Left cardiac atrium (tissue), 4 donors: ENCODE measurements at places on chromosomes 3 and 15. TPM values are rescaled to one million over a fixed set of nuclear protein-coding genes. Genes with fewer than 3 reads are reported as not detected.

GASK1A gene
- total RNA-seq, result 4.0 TPM

PARP14 gene
- total RNA-seq, result 16.4 TPM

COLQ gene
- total RNA-seq, result 23.8 TPM

- no peak for DNase-seq
These were observed 276.2 kb upstream of the LRRFIP2 start for GRCh38 chr3:37450561-37450960.

GRCh38 chr3:155070932-155071387 is 9.2 kb upstream of the MME start:
- peak; percentile 24 for DNase-seq

- peak; percentile 41 for DNase-seq
These were observed 41.9 kb upstream of the SLC6A1 start for GRCh38 chr3:10950476-10951294.

GRCh38 chr15:60889006-60889405 is 340.1 kb downstream of the RORA start:
- no peak for DNase-seq

GRCh38 chr3:194294199-194294894 is 56.8 kb downstream of the CPN2 start:
- DNase-seq, result peak; percentile 6

DNA sequence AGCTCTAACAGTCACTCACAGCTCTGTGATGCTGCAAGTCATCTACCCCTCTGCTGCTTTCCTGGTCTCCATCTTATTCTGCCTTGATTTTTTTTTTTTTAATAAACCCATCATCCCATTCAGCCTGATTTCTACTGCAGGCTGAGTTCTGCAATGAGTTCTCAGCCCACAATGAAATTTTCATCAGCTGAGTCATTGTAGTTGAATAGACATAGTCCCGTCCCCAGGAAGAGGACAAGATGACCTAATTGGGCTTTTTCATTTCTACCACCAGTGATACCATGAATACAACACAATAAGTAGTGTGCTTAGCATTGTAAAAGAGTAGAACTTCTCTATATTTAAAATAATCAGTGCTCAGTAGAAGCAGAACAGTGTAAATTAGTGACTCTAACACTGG is 59.3 kb downstream of the C3orf85 start:
- DNase-seq, result no peak

- no peak for DNase-seq
These were observed 165.3 kb downstream of the PLCL2 start for GRCh38 chr3:17050071-17050470.

- DNase-seq, result no peak
These were observed 6.8 kb downstream of the SSR3 start for GRCh38 chr3:156548041-156548687.

DNA sequence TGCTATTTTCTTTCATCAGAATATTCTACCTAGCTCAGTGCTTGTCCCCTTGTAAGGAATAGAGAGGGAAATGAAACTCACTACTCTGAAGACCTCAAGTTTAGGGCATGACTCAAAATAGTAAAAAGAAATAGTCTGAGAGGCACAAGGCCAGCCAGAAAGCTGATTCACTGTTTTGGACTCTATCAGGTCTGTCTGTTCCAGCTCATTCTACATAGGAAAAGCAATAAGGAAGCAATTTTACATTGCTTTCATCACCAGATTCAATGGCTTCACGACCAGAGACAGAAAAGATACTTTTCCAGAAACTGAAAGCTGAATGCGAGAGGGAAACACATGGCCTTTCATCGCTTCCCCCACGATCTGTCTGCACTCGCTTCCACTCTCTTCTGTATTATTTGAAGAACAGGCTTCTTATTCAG is 276.0 kb downstream of the GBE1 start:
- DNase-seq, result no peak

DNA sequence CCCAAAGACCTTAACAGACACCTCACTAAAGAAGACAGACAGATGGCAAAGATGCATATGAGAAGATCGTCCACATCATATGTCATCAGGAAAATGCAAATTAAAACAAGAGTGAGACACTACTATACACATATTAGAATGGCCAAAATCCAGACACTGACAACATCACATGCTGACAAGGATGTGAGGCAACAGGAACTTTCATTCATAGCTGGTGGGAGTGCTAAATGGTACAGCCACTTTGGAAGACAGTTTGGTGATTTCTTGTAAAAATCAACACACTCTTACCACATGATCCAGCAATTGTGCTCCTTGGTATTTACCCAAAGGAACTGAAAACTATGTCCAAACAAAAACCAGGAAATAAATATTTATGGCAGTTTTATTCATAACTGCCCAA is 17.6 kb downstream of the CHDH start:
- DNase-seq, result no peak

DNA sequence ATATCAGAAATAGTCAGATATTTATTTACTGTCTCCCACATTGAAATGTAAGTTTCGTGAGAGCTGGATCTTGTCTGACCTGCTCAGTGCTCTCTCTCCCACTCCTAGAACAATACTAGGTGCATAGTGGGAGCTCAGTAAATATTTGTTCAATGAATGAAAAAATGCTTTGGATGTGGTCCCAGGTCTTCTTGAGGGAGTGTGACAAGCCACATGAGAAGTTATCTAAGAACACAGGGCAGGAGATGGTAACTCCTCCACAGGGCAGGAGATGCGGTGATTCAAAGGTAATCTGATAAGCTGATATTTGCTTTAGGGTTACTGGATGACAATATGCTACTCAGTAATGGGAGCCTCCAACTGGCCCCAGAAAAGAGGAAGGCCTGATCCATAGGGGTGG is 25.8 kb upstream of the PLA2G4E start:
- DNase-seq, result no peak

DNA sequence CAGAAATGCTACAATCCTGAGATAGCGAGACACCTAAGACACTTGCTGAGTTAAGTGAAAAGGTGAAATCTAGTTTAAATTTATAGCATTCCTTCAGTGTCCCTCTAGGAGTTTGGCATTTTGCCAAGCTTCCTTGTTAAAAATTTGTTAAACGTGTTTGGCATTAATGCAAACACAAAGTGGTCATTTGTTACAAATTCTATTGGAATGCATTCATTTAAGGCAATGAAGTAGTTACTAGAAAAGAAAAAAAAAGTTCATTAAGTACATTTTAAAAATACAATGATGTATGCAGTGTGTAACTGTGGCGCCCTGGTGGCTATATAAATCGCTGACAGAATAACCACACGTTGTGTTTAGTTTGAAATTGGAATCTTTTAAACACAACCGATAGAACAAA is 31.3 kb upstream of the WNT5A start:
- DNase-seq, result no peak

DNA sequence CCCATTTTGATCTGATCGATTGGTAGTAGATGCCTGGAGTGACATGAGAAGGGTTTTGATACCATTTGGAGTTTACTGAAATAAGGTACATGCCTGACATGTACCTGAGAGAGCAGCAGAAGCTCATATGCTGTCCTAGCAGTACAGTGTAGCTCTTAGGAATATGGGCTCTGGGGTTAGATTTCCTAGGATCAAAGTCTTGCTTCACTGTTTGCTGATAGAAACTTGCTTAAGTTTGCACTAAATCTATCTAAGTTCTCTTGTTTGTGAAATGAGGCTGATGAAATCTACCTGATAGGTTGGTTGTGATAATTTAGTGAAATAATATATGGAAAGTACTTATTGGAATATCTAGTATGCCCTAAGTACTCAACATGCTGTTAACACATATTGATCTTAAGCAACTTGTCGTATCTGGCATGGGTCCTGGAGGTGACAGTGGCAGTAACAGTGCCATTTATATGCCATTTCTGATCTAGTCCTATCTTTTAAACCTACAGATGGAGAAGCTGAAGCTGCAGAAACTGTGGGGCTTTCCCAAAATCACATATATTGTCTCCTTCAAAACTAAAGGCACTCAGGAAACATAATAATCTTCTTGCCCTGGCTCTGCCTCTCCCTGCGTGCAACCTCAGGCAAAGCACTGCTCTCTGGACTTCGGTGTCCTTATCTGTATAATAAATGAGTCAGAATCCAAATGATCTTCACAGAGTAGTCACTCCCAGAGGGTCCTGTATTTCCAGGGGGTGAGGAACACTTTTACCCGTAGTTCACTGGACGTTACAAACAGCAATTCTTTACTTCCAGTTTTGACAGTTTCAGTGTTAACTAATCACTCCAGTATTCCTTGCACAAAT is 223.6 kb upstream of the SETMAR start:
- DNase-seq, result no peak

GRCh38 chr3:157387708-157388435 is 48.8 kb upstream of the PTX3 start:
- DNase-seq, result no peak

- DNase-seq, result no peak
These were observed 65.4 kb upstream of the XCR1 start for GRCh38 chr3:46092702-46093080.

- no peak for DNase-seq
These were observed 9.0 kb downstream of the MIX23 start for GRCh38 chr3:122374034-122374433.

GRCh38 chr3:62708638-62709373 is 166.4 kb downstream of the CADPS start:
- no peak for DNase-seq

- no peak for DNase-seq
These were observed 76.0 kb upstream of the DCBLD2 start for GRCh38 chr3:98977520-98977919.

DNA sequence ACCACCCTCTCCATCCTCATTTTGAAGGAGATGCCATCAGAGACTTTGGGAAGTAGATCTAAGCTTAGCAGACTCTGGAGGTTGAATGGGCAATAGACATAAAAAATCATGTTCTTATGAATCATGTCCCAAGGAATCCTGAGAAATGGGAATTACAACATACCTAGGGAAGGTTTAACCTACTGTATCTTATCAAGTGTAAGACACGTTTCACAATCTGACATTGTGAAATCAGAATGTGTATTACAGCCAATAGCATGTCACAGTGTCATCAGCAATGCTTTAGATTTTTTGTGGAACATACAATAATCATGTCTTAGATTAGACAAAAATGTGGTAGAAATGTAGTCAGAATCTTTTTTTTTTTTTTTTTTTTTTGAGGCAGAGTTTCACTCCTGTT is 332.4 kb upstream of the TLE3 start:
- DNase-seq, result no peak

GRCh38 chr3:192487033-192487432 is 240.3 kb downstream of the FGF12 start:
- DNase-seq, result no peak

DNA sequence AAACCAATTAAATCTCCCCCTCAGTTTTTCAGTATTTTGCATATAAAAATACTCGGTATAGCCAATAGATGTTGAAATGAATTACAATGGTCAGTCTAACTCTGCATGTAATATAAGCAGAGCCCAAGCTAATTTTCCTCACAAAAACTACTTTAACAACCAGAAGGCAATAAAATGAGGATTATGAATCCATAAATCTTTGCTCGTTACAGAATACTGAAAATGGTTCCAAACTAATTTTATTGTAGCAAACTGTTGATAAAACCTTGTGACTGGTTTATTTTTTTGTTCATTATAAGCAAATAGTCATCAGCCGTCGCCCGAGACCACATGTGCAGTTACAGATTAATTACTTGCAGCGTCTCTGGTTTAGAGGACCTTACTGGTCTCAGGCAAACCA is 183.2 kb downstream of the SSR3 start:
- no peak for DNase-seq
